Cerebellar nuclear complex (tissue), 1 donor: ENCODE measurements at places on chromosomes 4 and X.

- DNase-seq = no peak
Measured at GRCh38 chrX:68941385-68941952, 112.6 kb downstream of the EFNB1 start.

GRCh38 chrX:2595258-2595657 lies 94.5 kb upstream of the DHRSX start:
- DNase-seq = no peak

DNA sequence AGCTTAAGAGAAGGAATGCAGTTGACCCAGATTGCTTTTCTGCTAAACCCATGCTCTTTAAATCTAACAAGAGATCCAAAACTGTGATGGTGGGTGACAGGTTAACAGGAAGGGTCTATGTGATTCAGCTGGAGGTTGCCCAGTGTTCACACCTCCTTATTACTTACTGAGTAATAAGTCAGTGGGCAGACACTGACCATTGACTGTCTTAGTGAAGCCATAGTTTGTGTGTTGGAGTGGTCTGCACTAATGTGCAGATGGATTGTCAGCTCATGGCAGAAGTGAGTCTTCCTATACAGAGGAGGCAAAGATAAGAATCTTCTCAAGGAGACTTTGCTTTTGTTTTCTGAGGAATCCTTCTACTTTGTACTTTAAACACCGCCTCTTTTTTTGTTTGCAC lies 15.2 kb upstream of the RUFY3 start:
- no peak for DNase-seq

DNA sequence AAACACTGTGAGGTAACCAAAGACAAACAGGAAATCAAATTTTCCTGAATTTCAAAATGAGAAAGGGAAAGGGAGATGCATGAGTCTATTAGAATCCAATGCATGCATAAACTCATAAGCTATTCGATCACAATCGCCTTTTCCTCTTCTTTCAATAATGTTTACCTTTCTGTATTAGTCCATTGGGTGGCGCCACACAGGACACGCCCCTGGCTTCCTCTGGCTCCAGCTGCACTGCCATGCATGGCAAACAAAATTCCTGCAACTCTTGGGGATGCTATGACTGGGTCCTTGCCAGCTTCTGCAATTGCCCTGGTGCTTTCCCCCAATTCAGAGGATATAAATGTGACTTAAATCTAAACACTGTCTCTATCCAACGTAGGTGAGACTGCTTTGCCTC lies 424.5 kb upstream of the PCDH7 start:
- DNase-seq = no peak

GRCh38 chrX:122248681-122249080 lies 935.4 kb upstream of the GRIA3 start:
- DNase-seq = no peak

DNA sequence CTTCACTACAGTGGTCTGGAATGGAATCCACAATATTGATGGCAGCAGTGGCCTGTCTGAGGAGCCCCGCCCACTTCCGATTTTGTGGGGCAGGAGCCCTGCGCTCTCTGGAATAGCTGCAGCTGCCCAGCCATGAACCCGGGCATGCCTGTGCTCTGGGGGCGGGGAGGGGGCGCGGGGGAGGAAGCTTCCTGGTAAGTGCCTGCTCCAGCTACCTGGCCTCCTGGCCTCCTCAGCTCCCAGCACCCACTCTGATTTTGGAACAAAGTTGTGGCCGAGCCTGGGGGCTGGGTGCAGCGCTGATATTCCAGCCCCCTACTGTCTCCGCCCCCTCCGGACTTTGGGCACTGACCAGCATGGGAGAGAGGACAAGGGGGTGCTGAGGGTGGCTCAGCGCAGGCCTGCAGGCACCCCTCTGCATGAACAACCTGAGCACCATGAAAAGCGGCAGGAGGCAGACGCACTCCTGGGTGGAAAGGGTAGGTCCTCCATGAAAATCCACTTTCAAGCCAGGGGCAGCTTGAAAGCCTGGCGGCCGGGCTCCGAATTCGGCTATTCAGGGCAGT lies 972.7 kb upstream of the AGA start:
- no peak for DNase-seq

DNA sequence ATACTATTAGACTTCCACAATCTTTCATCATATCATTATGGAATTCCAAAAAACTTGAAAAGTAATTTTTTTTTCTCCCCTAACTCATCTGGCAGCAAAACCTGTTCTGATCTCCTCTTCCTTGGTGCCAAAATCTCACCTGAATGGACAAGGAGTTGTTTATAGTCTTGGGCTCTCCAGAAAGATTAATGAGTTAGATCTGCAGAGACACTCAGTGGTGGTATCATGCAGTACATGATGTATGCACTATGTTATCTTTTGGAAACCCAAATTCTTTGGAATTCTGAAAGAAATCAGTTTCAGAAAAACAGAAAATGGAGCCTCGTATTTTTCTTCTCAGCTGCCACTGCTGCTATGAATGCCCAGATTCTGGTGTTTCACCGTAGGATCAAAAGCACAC lies 11.7 kb downstream of the GPM6B start:
- no peak for DNase-seq

GRCh38 chr4:141905751-141906150 lies 269.4 kb downstream of the IL15 start:
- DNase-seq = no peak

DNA sequence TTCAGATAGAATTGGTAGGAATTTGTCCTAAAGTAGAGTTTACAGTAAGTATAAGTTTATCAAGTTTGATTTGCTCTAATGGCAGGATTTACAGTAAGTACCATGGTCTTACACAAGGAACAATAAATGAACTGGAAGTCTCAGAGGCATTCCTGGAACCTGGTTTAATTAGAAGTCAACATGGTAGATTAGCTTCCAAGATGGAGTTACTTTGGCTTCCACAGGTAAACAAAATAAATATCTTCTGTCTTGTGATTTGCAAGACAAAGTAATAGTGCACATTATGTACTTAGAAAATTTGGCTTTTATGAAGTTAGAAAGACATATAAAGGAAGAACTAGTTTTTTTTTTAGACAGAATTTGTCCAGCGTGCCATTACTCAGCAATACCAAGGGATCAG lies 190.7 kb downstream of the GLUD2 start:
- DNase-seq = no peak

GRCh38 chr4:99749445-99750391 lies 66.9 kb upstream of the DAPP1 start:
- DNase-seq = no peak

- DNase-seq = no peak
Measured at GRCh38 chr4:2320152-2320551, 58.2 kb upstream of the MXD4 start.

- DNase-seq = no peak
Measured at GRCh38 chrX:38106991-38107655, 100.8 kb downstream of the SYTL5 start.

- no peak for DNase-seq
Measured at GRCh38 chrX:16869393-16870094, 618 bp downstream of the RBBP7 start.

GRCh38 chr4:28369499-28369898 lies 1508.9 kb downstream of the STIM2 start:
- DNase-seq = no peak

DNA sequence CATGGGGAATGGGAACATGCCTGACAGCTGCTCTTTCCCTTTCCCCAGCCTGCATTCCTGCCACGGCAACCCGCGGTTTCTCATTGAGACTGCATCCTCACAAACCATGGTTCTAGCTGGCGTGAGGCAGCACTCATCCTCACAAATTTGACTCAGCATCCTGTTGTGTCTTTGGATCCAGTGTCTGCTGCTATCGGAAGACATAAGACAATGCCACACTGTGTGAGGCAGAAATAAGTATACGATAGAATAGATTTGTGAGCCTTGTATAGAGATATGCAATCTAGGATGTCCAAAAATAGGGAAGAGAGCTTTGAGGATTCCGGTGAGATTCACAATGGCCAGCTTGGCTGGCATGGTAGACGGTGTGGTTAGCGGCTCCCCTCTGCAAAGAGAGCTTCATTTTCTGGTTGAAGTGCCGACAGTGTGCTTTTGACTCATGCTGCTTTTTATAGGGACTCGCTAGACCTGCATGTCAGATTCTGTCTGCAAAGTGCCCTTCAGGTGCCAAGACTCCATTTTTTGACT lies 161.3 kb upstream of the PSAPL1 start:
- no peak for DNase-seq

DNA sequence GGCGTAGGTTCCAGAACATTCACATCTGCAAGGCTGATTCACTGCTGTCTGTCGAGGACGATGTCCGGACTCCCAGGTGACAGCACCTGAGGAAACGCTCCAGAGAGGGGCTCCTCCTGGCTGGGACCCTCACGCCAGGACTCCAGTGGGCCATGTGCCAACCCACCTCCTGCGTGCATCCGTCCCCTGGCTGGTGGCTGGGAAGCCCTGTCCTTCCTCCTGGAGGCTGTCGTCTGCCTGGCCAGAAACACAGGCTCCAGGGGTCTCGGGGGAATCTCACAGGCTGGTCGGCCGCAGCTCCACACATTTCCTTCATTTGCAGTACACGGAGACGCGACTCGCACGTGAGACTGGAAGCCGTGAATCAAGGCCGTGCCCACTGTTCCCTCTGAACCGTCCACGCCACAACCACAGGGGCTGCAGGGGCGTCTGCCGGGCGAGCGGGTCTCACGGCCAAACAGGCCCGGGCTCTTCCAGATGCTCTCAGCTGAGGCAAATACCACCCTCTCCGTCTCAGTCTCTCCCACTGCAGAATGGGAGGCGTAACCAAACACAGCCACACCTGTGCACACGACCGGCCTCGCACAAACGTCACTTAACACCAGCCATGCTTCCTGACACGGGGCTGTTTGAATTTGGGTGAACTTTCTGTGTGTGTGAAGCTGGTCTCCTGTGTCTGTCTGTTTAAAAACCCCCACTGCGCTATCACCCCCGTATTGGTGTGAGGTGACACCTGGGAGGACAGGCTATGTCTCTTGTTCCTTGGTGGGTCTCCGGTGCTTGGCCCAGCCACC lies 38.7 kb upstream of the MXD4 start:
- DNase-seq = no peak

DNA sequence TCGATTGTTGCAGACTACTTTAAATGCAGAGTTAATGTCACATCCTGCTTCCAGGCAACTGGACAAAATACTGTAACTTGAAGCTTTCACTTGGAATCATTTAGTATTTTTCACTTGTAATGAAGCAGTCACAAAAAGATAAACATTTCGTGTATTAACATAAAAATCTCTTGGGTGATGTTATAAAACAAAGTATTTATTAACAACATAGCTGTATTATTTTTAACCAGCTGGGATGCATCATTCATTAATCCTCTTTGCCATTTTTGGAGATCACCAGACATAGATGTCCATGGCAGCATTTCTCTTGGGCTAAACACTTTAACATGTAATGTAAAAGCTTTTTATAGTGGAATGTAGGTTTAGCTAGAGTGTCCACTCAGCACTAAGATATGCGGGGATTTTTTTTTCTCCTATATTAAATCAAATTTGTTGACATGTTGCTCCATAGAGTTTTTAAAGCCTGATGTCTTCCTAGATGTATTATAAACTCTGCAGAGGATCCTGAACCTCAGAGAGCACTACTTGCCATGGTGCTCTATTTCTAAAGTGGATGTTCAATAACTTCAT lies 193.7 kb upstream of the SPANXN4 start:
- DNase-seq = no peak

DNA sequence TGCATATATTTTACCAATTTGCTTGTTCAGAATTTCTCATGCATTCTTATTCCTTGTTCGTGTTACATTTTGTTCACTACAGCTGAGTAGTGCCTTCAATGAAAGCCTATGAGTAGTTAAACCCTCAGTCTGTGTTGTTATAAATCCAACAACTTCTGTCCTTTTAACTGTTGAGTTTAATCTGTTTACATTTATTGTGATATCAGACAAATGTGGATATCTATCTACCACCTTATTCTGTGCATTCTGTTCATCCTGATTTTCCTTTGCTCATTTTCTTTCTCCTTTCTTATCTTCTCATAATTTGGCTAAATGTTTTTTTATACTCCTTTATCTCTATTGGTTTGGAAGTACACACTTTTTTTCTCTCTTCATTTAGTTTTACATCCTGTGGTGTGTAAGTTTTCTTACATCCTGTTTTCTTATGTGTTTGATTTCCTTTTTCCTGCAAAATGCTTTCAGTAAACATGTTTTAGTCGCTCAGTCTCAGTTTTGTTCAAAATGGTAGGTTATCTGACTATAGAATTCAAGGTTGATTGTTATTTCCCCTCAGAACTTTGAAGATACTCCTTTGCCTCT lies 54.2 kb downstream of the CASP6 start:
- no peak for DNase-seq

- no peak for DNase-seq
Measured at GRCh38 chr4:67160394-67160793, 384.9 kb downstream of the CENPC start.

DNA sequence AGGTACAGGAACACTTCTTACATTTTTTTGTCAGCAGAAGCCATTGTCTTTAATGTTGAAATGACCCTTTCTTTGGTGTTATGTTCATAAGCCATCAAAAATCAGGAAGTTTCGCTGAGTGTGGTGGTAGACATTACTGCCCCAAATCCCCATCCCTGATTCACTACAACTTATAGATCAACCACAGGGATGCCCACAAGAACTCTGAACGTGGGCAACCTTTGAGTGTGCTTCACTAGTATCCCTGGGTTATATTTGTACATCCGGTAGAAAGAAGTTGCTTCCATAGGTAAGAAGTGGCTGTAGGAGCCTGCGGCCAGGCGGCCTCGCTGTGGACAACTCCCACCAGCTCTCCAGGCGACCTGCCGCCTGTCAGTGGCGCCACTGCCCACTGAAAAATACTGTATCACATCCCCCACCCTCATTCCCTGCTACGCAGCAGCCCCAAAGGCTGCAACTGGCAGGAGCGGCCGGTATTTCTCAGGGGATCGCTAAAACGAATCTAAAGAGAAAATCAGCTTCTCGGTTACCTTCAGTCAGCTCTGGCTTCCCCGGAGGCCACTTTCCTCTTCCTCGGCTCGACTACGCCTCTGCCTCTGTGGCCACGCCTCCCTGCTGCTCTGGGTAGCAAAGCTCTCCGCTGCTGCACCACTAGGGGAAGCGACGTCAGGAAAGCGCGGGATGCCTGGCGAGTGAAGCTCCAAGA lies 13.9 kb upstream of the ETDC start:
- DNase-seq = peak; percentile 4

DNA sequence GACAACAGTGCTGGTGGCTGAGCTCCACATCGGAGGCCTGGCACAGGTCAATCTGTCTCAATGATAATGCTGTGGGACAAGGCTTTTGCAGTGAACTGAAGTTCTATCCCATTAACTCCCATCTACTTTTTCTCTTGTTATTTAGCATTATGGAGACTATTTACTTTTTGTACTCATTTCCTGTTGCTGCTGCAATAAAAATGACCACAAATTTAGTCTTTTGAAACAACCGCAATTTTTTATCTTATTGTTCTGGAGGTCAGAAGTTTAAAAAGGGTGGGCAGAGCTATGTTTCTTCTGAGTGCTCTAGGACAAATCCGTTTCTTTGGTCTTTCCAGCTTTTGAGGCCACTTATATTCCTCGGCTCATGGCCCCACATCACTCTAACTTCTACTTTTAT lies 111.0 kb upstream of the PITX2 start:
- DNase-seq = no peak

DNA sequence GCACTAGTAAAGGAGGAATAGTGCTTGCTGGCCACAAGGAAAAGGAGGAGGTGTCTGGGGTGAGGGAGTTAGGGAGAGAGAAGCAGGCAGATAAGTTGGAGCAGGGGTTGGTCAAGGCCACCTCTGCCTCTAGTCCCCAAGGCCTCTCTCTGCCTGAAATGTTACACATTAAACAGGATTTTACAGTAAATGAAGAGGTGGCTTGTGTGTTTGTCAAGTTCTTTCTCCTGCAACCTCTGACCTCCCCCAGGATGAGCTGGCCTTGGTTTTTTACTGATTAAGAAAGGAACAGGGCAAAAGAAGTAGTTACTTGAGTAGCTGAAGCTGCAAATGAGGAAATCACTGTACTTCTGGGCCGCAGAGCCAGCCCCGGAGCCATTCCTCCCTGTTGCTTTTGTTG lies 2.0 kb downstream of the GJB1 start:
- DNase-seq = no peak
